ENCODE measurements at places on chromosomes 7 and 10.

DNA sequence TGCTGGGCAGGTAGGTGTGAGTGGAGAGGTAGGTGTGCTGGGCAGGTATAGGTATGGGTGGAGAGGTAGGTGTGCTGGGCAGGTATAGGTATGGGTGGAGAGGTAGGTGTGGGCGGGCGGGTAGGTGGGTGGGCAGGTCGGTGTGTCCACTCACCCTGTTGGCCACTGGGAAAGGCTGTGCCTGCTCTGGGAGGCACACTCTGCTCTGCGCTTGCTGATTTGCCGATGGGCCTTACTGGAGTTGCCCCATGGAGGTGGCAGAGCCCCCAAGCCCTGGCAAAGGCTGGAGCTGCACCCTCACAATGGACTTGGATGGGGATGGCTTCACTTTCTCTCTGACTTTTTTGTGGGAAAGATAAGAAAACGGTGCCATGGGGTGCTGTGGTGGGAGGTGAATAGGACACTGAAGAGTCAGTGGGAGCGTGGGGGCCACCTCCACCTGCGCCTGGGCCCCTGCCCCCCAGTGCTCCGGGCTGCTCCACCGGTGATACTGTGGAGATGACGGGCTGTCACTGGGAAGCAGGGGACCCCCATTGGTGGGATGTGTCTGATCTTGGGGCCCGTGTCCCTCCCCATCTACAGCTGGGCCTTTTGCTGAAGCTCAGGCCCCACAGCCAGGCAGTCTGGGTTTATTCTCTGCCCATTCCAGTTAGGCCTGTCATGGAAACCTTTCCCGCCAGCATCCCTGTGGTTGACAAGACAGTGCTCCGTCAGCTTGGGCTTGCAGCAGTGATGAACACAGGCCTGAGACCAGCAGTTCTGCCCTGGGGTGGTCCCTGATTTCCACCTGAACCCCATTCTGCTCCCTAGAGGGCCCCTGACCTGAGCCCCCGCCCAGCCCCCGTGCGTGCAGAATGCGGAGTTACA, 75.0 kb downstream of the NKX6-2 start:
- no peak for DNase-seq

DNA sequence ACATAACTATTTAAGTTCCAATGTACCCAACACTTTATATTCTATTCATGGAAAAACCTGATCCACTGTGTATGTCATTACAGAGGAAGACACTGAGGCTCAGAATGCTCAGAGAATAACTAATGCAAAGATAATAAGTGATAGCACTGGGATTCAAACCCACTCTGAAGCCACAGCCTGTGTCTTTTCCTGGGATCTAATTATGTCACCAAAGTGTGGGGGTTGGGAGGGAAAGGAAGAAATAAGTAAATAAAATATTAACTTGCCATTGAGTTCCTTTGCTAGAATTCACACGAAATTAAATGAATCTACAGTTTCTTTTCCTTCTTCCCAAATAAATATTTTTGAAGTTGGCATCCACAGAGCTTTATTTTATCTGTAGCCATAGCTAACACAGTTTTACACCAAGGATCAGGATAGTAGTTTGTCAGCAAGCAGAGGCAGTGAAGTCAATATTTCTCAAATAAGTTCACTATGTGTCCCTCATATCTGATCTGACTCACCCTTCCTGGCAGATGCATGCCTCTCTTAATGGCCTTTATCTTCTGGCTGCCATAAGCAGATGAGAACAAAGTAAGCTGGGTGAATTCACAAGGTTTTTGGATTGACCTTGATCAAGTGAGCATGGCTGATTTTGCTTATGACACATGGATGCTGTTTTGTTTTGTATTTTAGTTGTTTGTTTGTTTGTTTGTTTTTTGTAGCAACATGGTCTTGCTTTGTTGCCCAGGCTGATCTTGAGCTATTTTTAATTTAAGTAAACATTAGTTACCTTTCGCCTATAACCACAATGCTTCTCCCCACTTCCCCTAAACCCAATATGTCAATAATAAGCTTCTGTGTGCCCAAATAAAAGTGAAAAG, 6.3 kb downstream of the RAPGEF5 start:
- DNase-seq, result no peak

DNA sequence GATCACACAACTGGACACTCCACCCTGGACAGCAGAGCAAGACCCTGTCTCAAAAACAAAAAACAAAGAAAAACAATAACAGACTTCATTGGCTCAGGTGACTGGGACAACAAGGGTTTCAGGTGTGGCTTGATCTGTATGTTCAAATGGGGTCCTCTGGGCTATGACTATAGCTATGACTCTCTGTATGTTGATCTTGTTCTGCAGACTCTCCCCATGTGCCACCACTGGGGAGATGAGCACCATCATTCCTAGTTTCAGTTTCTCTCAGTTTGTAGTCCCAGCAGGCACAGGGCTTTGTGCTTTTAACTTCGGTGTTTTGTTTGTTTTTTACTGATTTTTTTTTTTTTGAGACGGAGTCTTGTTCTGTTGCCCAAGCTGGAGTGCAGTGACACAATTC, 53.8 kb downstream of the SUFU start:
- DNase-seq, result no peak

DNA sequence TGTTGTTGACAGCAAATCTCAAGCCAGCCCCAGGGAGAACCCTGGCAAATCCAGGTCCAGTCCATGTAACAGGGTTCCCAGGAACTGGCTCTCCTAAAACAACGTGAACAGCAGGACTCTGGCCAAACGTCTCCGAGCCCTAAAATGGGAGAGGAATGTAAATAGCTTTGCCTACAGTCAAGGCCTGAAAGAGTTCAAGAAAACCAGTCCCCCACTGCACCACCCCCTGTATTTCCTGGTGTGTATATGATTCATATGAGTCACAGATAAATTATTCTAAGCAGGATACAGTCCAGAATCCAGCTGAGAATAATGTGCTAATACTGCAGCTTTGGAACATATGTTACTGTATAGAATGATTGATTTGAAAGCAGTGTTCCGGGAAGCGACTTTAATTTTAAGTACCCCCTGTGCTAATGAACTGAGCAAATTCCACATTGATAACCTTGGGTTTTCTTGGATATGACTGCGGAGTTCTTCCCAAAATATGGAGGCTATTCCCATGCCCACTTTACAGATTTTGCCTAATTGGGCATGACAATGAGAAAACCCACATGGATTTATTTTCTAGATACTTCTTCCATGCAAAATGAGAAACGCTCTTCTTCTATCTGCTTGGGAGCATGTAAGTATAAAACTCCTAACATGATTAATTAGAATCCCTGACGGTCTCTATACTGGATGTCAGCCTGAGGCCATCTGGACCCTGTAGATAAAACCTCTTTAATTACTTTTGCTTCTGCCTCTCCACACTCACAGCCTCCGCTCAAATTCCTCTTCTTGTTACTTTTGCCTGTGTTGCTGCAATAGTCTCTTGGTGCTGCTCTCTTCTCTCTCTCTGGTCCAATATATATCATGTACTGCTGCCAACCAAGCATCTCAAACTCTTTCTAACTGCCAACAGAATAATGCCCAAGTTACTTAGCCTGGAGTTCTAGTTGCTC, 50.2 kb downstream of the LAMB4 start:
- DNase-seq, result no peak

DNA sequence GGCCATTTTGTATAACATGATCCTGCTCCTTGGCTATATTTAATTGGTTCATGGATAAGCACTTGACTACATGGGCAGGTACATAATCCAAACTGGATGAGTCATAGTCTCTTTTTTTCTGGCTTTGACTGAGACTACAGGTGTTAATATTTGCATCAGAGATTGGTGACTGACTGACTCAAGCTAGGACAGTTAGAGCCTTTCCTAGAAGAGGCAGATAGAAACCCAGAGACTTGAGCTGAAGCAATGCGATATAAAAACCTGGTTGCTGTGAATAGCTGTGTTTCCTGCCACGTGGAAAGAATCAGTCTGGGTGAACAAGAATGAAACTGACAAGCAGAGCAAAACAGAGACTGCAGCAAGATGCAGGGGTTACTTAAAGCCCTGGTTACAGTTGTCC, 81.0 kb downstream of the SAMD9 start:
- no peak for DNase-seq

DNA sequence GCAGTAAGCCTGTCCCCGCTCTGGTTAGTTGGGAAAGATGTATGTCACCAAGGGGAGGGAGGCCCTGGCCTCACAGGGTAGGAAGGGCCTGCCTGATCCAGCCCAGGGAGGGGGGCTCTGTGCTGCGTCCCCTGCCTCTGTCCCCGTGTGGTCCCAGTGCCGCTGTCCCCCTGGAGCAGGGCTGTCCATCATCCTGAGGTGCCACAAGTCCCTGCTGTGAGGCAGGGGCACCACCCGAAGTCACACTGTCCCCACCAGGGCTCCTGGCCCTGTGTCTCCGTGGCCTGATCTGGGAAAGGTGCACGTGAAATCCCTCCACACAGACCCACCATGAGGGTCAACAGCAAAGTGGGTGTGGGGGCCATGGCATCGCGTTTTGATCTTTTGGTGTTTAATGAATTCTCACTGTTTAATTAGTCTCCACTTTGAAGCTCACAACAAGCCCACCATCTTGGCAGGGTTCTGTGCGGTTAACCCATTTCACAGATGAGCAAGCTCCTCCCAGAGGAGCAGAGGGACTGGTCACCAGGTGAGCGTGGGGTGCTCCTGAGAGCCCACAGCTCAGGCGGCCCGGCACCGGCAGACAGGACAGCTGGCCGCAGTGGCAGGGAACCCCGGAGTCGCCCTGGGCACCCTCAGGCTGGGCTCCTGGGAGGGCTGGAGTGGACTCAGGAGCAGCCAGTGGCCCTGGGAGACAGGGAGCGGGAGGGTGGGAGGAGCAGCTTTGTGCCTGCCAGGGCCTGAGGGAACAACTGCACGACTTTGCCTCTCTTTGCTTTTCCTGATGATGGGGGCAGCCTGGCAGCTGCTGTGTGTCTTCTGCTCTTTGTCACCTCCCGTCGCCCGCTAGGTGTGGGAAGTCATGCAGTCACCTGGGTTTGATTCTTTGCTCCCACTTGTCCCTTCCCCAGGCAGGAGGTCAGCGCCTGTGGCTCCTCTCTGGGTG, 12.0 kb upstream of the CRYGN start:
- DNase-seq, result no peak

- no peak for DNase-seq
Observed at GRCh38 chr10:1380088-1380671, 324.0 kb downstream of the WDR37 start.

DNA sequence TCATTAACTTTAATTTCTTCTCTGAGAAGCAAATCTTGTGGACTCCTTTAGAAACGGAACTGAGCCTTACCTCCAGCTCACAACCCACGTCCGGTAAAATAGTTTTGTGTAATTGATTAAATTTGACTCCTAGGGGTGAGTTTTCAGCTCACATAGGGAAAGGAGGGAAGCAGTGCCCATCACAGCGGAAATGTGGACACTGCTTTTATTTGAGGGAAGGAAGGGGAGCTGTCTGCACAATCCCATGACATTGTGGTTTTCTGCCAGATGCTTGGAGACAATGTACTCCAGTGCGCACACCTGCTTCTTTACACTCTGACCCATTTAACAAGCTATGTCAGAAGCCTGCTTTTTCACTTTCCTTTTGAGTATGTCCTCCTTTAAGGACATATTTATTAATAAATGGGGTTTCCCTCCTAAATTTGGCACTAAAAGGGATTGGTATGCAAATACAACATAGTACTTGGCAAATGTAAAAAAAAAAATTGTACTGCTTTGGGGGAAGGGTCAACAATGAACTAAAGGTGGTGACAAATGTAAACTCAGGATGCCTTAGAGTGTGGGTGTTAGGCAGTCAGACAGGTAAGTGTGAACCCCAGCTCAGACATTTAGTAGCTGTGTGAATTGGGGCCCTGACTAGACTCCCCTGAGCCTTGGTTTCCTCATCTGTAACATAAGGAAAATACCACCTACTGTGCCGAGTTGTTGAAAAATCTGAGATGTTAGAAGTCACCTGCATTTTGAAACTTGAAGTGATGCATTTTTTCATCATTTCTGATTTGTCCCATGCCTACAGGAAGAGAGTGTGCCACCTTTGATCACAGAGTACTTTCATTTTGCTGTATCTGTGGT, 90.2 kb upstream of the KLF6 start:
- DNase-seq, result no peak

- no peak for DNase-seq
Observed at GRCh38 chr10:124995605-124996004, 53.7 kb downstream of the ZRANB1 start.

GRCh38 chr7:55105952-55106351, 87.1 kb downstream of the EGFR start:
- DNase-seq, result no peak

GRCh38 chr10:79246209-79246581, 101.1 kb upstream of the PPIF start:
- DNase-seq, result no peak

DNA sequence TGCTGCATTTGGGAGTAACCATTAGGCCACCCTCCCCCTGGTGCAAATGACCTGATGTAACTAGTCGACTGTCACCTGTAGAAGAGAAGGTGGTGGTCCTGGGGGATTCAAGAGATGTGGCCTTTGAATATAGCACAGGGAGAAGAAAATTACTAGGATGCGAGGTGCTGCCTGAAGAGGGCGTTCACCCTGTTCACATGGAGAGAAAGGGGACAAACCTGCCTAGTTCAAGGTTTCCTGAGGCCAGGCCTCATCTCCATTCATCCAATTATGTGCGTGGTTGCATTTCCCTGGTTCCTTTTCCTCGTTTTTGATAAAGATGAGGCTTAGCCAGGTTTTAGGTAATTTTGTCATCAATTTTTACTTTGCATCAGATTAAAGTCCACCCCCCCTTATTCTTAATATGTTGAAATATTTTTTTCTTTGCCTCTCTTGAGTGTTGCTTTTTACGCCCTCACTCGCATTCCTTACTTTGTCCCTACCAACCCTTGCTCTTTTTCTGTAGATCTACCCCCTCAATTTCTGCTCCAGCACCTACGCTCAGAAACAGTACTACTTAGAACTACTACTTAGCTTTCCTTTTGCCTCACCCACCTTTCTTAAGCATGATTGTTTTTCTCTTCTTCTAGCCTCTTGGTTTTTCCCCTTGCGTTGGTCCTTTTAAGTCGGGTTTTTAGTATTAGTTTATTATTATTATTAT, 13.7 kb downstream of the CLCN1 start:
- no peak for DNase-seq

GRCh38 chr10:102619281-102619981, 24.8 kb upstream of the TRIM8 start:
- DNase-seq, result no peak

- no peak for DNase-seq
Observed at GRCh38 chr10:93236393-93237040, 162.8 kb downstream of the CYP26A1 start.

DNA sequence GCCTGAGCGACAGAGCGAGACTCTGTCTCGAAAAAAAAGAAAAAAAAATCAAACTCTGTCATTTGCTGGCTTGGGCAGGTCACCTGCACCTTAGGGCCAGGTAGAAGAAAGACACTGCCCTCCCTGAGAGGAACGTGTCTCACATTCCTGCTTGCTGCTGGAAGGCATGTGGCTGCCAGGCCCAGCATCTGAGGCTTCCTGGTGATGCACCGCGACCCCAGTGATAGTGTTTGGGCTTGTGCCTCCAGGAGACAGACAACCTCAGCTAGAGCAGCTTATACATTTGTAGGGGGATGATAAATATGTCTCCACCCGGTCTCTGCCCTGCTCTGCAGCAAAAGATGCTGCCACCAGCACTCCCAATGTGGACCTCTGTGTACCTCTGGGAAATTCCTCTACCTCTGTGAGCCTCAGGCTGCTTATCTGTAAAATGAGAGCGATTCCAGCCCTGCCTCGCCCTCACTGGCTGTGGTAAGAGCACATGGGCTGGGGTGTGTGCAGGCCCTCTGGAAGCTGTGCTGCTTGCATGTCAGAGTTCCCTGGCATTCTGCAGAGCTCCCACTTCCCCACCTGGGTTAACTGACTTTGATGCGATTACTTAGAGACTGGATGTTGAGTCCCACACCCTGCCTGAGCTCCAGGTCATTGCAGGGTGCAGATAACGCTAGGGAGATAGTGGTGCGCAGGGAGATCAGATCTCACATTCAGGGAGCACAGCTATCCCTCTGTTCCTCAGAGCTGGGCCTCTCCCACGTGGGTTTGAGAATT, 19.9 kb downstream of the SLC29A3 start:
- no peak for DNase-seq

Data from epithelial cell of prostate (primary cell).